ENCODE measurements at places on chromosomes 11 and 22. TPM values are rescaled to one million over a fixed set of nuclear protein-coding genes. Genes with fewer than 3 reads are reported as not detected.

GRCh38 chr11:57630171-57630570, 19.5 kb downstream of the YPEL4 start:
- no peaks in the 10 kb centered on the region for H3K27me3 ChIP-seq
- H3K4me3 ChIP-seq: no peak overlapping the region
- no peaks in the 10 kb centered on the region for H3K36me3 ChIP-seq
- H3K27ac ChIP-seq: no peak overlapping the region

DGCR2 gene
- total RNA-seq: 125 TPM

GRCh38 chr22:42892571-42893316, 35.7 kb upstream of the ARFGAP3 start:
- no peak overlapping the region for H3K4me3 ChIP-seq
- peaks cover 57% of the 10 kb centered on the region for H3K4me1 ChIP-seq
- DNase-seq: no peak
- no peaks in the 10 kb centered on the region for H3K27me3 ChIP-seq
- no peak overlapping the region for H3K27ac ChIP-seq
- peaks cover 31% of the 10 kb centered on the region for H3K36me3 ChIP-seq

DNA sequence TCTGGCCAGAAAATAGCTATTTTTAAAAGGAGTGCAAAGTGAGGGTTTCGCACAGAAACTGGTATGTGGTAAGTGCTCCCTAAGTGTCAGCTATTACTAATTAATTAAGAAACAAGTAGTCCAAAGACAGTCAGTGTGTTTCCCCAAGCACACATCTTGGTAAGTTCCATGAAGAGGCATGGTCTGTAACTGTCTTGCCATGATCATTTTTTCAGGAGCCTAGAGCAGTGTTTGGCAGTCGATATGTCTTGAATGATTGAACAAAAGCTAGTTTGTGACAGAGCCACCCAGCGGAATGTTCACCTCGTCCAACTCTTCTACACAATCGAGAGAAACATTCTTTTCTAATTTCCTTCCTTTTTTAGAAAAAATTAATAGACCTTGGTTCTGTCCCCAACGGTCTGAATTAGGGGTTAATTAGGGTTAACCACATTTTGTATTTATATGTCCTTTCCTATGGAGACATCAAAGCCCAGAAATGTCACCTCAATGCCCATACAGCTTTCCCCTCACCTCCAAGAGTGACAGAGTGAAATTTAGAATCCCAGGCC, 57.6 kb upstream of the FTH1 start:
- no peaks in the 10 kb centered on the region for H3K36me3 ChIP-seq
- no peaks in the 10 kb centered on the region for H3K27me3 ChIP-seq
- H3K27ac ChIP-seq: peak overlapping the region; percentile 67
- DNase-seq: no peak
- H3K4me1 ChIP-seq: peaks cover 10% of the 10 kb centered on the region
- no peak overlapping the region for H3K4me3 ChIP-seq

- DNase-seq: no peak
- no peak overlapping the region for H3K27ac ChIP-seq
- H3K36me3 ChIP-seq: no peaks in the 10 kb centered on the region
- no peak overlapping the region for H3K4me3 ChIP-seq
Measured at GRCh38 chr11:11338304-11338703, 14.7 kb downstream of the CSNK2A3 start.

- H3K4me3 ChIP-seq: no peak overlapping the region
- H3K27ac ChIP-seq: peak overlapping the region; percentile 21
- H3K4me1 ChIP-seq: peaks cover 53% of the 10 kb centered on the region
- no peaks in the 10 kb centered on the region for H3K36me3 ChIP-seq
- no peak for DNase-seq
Measured at GRCh38 chr22:45516163-45516562, 13.5 kb downstream of the FBLN1 start.

- H3K27ac ChIP-seq: no peak overlapping the region
- H3K4me3 ChIP-seq: no peak overlapping the region
- peaks cover 13% of the 10 kb centered on the region for H3K27me3 ChIP-seq
- no peak for DNase-seq
- H3K4me1 ChIP-seq: no peaks in the 10 kb centered on the region
Measured at GRCh38 chr11:117546431-117547194, 219.0 kb downstream of the CEP164 start.

- H3K36me3 ChIP-seq: no peaks in the 10 kb centered on the region
- no peak overlapping the region for H3K27ac ChIP-seq
- no peak for DNase-seq
- H3K27me3 ChIP-seq: peaks cover 6% of the 10 kb centered on the region
- no peak overlapping the region for H3K4me3 ChIP-seq
Measured at GRCh38 chr11:122633219-122633829, 22.2 kb upstream of the UBASH3B start.

- H3K27me3 ChIP-seq: no peaks in the 10 kb centered on the region
- H3K27ac ChIP-seq: no peak overlapping the region
- DNase-seq: no peak
- H3K36me3 ChIP-seq: no peaks in the 10 kb centered on the region
- no peak overlapping the region for H3K4me3 ChIP-seq
Measured at GRCh38 chr11:19793326-19793725, 80.7 kb downstream of the NAV2 start.

DNA sequence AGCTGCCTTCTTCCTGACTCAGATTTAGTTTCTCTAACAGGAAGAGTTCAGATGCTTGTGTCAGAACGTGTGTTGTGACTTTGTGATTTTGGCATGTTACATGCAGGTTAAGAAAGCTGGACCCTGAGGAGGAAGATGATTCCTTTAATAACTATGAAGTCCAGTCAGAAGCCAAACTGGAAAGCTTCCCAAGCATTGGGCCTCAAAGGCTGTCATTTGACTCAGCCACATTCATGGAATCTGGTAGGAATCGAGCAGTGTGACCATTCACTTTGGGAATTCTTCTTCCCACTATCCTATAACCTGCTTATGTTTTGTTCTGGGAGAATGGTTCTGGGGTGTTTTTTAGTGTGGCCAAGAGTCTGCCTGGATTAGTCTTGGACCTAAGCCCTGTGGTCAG, 48.0 kb downstream of the CABIN1 start:
- H3K36me3 ChIP-seq: peaks cover 94% of the 10 kb centered on the region
- no peak overlapping the region for H3K4me3 ChIP-seq
- H3K27me3 ChIP-seq: no peaks in the 10 kb centered on the region
- peaks cover 8% of the 10 kb centered on the region for H3K4me1 ChIP-seq

DNA sequence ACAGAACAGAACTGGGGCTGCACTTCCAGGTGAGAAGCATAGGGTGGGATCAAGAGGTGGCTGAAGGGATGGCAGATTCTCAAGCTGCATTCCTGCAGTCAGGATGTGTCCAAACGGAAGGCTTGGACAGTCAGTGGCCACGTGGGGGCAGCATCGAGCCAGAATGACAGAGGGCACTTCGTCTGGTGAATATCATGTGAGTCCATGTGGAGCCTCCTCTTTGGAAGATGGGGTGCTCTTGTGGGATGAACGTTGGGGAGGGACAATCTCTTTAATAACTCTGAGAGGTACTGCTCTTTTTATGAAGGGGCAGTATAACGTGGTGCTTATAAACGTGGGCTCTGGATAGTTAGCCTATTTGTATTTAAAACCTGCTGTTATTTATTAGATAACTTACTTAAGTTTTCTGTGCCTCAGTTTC, 154.9 kb upstream of the NAV2 start:
- H3K4me1 ChIP-seq: no peaks in the 10 kb centered on the region
- DNase-seq: peak; percentile 87
- no peak overlapping the region for H3K27ac ChIP-seq
- H3K4me3 ChIP-seq: no peak overlapping the region

DNA sequence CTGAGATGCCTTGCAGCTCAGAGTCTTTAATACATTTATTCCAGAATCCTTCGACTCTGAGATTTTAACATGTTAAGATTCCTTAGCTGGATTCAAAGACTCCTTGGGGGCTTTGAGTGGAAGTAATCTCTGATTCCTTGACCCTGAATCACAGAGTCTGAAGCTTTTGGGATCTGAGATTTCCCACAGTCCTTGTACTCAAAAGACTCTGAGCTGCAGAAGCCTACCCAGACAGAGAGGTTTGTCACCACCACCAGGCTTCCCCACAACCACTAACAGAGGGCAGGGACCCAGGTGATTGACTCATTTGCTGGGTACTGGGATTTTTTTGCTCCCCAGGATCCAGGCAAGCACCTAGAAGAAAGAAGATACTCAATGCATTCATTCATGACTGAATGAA, 1.4 kb upstream of the SERPINH1 start:
- DNase-seq: no peak
- peaks cover 82% of the 10 kb centered on the region for H3K4me1 ChIP-seq
- H3K36me3 ChIP-seq: no peaks in the 10 kb centered on the region

- peaks cover 65% of the 10 kb centered on the region for H3K4me1 ChIP-seq
- peak overlapping the region; percentile 11 for H3K27ac ChIP-seq
- H3K36me3 ChIP-seq: peaks cover 28% of the 10 kb centered on the region
- DNase-seq: no peak
- H3K27me3 ChIP-seq: no peaks in the 10 kb centered on the region
Measured at GRCh38 chr11:60917267-60917666, 3.3 kb downstream of the TMEM109 start.

CRYBB3 gene
- not detected for total RNA-seq

- H3K4me3 ChIP-seq: peak overlapping the region; percentile 29
- H3K27ac ChIP-seq: peak overlapping the region; percentile 8
- H3K27me3 ChIP-seq: peaks cover 9% of the 10 kb centered on the region
- no peaks in the 10 kb centered on the region for H3K4me1 ChIP-seq
- no peaks in the 10 kb centered on the region for H3K36me3 ChIP-seq
Measured at GRCh38 chr11:102831489-102832440, 11.6 kb downstream of the MMP3 start.

DNA sequence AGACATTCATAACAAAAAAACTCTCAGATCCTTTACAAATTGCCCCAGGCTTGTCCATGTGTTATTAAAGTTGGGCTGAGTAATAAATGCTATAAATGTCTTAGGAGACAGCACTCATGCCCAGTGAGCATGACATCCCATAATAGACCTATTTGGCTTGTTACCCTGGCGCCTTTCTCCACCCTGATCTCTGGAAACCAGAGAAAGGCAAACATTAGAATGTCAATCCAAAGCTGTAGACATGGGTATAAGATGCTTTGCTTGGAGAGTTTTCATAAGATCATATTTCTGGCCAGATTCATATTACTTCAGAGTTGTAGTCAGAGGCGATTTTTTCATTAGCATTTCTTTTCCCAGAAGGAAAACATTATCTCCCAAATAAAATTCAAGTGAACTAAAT, 161.3 kb upstream of the UBASH3B start:
- H3K4me3 ChIP-seq: no peak overlapping the region
- H3K4me1 ChIP-seq: peaks cover 6% of the 10 kb centered on the region
- no peaks in the 10 kb centered on the region for H3K36me3 ChIP-seq
- H3K27ac ChIP-seq: no peak overlapping the region

DNA sequence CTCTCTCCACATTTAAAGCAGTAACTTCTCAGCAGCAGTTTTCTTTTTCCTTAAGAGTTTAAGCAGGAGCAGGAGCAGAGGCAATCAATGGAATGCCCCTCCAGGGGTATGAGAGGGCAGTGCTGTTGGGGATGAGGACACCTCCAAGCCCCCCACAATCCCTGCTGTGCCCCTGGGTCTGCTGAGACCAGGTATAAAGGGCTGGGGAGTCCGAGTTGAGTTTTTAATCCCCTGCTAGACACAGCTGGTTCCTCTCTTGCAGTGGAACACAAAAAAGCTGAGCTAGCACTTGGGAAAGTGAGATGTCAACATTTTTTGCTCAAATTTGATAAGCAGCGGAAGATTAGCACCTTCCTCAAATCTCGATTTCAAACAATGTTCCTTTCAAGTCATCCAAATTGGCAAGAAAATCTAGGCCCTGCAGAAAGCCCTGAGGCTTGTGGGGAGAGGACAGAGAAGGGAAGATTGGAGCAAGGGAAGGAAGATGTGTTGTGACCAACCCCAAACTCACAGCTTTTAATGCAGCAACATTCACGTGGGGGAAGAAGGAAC, 581.9 kb downstream of the SOX6 start:
- no peaks in the 10 kb centered on the region for H3K36me3 ChIP-seq
- no peak overlapping the region for H3K4me3 ChIP-seq
- H3K4me1 ChIP-seq: peaks cover 24% of the 10 kb centered on the region
- no peaks in the 10 kb centered on the region for H3K27me3 ChIP-seq
